Lung (tissue), 17 donors: ENCODE measurements at places on chromosomes 2 and 18.

GRCh38 chr18:74916773-74917393 lies 292.1 kb downstream of the PTGR3 start:
- DNase-seq: no peak

DNA sequence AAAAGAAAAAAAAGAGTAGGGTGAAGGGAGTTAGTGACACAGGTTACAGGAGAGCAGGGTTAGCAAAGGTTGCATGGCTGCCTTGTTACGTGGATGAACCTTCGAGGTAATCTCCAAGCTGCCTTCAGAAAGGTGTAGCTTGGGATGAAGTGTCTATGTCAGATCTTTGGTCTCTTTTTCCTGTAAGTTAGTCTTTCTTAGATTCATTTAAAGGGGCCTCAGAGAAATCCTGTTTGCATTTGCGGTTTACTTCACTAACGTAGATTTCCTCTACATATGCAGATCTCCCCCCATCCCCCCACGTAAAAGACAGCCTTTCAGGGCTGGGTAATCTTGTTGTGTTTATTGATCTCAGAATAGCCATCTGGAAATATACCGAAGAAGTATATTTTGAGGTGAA lies 83.7 kb downstream of the MTA3 start:
- DNase-seq: no peak

GRCh38 chr2:74138600-74139323 lies 8.9 kb downstream of the BOLA3 start:
- no peak for DNase-seq

DNA sequence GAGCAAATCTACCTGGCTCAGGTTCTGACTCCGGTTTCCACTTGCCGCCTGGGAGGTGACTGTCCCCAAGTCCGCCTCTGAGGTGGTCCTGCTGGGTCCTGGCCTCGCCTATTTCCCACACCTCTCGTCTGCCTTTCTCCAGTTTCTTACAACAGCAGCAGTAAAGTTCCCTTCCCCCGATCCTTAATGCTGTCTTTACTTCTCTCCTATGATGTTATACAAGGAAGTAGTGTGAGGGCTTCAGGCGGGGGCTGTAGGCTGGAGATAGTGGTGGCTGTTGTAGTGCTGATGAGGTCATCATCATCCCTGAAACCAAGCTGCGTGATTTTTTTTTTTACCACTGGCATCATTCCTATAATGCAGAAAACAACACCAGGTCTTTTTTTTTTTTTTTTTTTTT lies 18.9 kb downstream of the TGIF1 start:
- no peak for DNase-seq

- DNase-seq: no peak
These were observed 32.9 kb upstream of the NDUFV2 start for GRCh38 chr18:9069601-9070000.

DNA sequence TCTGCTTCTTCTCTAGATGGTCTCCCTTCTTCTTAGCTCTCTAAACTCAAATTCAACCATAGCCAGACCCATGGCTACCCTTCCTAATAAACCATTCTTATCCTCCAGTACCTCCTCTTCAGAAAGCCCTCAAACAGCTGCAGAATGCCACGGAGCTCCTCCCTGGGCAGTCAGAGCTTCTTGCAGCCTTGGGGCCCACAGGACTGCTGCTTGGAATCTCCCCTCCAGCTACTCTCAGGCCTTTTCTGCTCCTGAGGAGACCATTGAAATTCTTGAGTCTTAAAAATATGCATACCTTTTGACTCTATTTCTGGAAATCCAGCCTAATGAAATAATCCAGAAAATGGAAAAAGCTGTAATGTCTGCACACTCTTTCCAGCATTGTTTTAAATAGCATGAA lies 30.7 kb downstream of the EFR3B start:
- peak; percentile 45 for DNase-seq

GRCh38 chr2:233131936-233132720 lies 72.0 kb downstream of the INPP5D start:
- no peak for DNase-seq

DNA sequence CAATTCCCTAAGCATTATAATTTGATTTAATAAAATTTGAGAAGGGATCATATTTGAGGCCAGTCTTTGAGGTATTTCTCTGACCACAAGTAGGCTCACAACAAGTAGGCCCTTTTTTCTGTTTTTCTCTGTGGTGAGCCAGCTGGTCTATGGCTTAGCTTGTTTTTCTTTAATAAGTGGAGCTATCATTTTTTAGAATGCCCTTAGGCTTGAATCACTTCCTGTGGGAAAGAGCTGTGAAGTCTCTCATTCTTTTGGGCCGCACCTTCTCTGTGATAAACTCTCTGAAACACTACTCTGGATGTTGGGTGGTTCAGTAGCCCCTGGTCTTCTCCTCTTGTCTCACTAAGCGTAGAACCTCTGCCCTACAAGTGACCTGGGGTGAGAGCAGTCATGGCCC lies 235.9 kb downstream of the SUCLG1 start:
- no peak for DNase-seq

GRCh38 chr2:235066895-235067294 lies 115.1 kb downstream of the SH3BP4 start:
- DNase-seq: peak; percentile 43

GRCh38 chr18:47343291-47343690 lies 91.8 kb upstream of the SKOR2 start:
- DNase-seq: no peak

- no peak for DNase-seq
These were observed 246.4 kb downstream of the KLHL29 start for GRCh38 chr2:23631389-23631788.

GRCh38 chr2:69717861-69718273 lies 24.1 kb upstream of the ANXA4 start:
- DNase-seq: no peak

GRCh38 chr18:23828426-23828825 lies 139.2 kb downstream of the LAMA3 start:
- no peak for DNase-seq

- no peak for DNase-seq
These were observed 33.3 kb downstream of the ABCB11 start for GRCh38 chr2:168997794-168998193.

DNA sequence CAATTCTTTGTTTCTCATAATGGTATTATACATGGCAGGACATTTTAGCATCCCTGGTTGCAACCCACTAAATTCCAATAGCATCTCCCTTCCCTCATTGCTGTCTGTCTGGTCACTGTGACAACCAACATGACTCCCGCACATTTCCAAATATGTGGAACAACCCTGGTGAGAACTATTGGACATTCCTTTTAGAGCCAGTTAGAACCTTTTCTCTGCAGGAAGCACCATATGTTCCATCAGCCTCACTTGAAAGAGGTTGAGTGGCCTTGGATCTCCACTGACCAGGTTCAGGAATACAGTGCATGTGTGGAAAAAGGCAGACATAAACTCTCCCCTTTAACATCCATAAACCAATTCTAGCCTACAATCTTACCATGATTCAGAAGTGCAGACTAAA lies 25.9 kb upstream of the GLS start:
- DNase-seq: no peak

DNA sequence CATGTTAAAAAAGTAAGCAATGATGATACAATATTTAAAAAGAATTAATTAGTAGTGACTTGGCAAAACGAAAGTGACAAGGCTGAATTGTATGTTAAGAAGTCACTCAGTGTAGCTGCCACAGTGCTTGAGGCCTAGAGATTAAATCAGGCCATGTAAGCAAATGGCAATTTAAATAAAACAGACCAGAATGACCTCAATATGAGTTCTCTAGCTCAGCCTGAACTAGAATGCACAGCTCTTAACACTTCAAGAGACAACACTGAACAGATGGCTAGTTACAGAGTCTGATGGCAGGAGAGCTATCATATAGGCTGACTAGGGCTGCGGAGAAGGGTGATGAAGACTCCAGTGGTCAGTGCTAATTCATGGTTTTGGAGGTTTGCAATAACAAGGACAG lies 117.9 kb upstream of the ZBTB14 start:
- no peak for DNase-seq

DNA sequence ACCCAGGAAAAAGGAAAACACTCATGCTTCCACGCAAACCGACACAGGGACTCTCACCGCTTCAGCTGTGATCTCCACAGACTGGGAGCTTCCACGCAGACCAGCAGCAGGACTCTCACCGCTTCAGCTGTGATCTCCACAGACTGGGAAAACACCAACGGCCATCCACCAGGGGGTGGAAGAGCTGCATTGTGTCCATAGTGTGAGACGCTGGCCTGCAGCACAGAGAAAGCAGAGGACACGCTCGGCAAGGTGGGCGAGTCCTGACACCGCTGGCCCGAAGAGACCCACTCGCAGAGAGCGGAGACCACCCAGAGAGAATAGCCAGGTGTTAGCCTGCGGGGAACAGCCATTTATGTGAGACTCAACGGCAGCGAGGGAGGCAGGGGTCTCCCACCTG lies 42.5 kb upstream of the NFATC1 start:
- peak; percentile 20 for DNase-seq

DNA sequence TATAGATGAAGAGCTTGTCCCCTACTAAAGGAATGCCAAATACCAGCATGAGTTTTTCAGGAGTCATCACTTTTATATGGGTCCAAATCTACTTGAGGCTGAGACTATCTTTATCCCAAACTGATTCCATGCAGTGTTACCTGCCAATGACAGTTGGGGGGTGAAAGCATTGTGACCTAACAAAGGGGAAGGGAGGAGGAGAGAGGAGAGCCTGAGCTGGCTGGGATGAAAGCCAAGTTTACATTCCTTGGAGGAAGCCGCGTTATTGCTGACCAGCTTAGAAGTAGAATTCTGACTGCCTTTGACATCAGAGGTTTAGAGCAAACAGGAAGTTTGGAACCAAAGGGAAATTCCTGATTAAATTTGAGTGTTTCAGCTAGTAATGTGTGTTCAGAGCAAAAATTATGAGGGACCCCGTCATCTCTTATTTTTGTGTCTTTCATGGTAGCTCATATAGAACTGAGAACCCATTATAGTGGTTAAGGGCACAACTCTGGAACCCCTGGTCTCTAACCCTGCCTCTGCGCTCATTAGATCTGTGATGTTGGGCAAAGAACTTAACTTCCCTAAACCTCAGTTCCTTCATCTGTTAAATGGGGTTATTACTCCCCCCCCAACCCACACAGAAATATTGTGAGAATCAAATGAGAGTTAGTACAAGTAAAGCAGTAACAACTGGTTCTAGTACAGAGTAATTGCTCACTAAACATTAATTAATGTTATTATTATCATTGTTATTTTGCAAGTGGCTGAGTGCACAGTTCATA lies 199.3 kb upstream of the EPAS1 start:
- DNase-seq: peak; percentile 99

- DNase-seq: no peak
These were observed 96.5 kb downstream of the RBM43 start for GRCh38 chr2:151165105-151165684.

- DNase-seq: no peak
These were observed 28.9 kb upstream of the GALR1 start for GRCh38 chr18:77220726-77221125.

- no peak for DNase-seq
These were observed 381.0 kb downstream of the RIT2 start for GRCh38 chr18:42734520-42734919.

GRCh38 chr2:101109451-101110118 lies 41.6 kb downstream of the TBC1D8 start:
- peak; percentile 69 for DNase-seq

- DNase-seq: no peak
These were observed 21.1 kb upstream of the IHH start for GRCh38 chr2:219081701-219082331.

GRCh38 chr2:53969968-53970723 lies 647 bp downstream of the PSME4 start:
- DNase-seq: peak; percentile 84
